ENCODE measurements at places on chromosomes 13 and 19.

- no peak for DNase-seq
Measured at GRCh38 chr13:20819715-20820114, 46.0 kb upstream of the EEF1AKMT1 start.

DNA sequence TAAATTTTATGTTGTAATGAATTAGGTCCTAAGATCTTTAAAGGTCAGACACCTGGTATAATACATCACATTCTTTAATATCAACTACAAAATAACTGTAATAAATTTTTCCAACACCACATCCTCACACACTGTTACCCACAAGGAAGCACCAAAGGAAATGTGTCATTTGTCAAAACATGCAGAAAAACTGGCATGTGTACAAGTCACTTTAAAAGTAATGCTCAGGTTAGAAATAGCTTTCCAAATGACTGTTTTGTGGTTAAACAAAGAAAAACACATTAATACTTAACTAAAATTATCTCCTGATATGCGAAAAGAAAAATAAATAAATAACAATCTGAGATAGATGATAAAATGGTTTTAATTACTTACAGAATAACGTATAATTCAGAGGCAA lies 74.7 kb downstream of the MZT1 start:
- DNase-seq: no peak

DNA sequence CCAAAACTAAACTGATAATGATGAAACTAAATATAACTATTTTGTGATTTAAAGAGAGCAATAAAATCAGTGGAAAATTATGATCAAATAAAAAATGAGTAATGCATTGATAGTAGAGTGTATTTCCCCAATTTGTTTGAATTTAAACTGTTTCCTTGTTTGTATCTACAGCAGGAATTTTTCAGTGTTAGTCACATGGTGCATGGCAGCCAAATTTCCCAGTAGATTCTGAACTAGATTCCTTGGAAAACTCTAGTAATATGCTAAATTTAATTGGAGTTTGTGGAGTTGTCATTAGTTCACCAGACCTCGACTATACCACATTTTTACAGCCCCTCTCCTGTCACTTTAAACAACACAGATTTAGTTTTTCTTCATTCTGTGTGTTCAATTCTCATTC lies 156.2 kb downstream of the PCCA start:
- DNase-seq: no peak

GRCh38 chr13:91934354-91934753 lies 535.9 kb downstream of the GPC5 start:
- DNase-seq: no peak

- DNase-seq: no peak
Measured at GRCh38 chr19:6861683-6862286, 25.6 kb upstream of the ADGRE1 start.

- DNase-seq: no peak
Measured at GRCh38 chr13:40985381-40986100, 33.6 kb downstream of the ELF1 start.

DNA sequence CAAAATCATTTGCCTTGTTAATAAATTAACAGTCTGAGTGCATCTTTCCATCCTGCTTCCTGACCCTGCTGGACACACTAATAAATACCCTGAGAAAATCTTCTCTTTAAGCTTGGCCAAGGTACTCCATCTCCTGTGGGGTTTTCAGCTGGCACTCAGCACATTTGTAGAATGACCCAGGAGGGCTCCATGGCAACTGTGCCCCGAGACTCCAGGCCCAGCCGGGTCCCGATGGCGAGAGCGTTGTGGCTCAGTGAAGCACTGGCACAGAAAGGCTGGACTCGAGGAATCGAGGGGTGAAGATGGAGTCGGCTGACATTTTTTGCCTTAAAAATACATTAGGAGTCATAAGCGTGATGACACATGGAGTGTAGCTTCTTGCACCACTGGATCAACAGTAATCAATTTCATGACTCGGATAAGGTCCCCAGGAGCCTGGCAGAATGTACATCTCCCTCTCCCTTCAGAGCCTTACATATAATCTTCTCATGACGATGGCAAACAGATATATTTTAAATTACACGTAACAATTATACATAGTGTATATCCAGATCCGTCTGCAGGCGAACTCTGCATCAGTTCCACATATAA lies 85.4 kb downstream of the SLC7A1 start:
- no peak for DNase-seq

GRCh38 chr13:102441085-102441484 lies 39.2 kb upstream of the FGF14 start:
- no peak for DNase-seq

DNA sequence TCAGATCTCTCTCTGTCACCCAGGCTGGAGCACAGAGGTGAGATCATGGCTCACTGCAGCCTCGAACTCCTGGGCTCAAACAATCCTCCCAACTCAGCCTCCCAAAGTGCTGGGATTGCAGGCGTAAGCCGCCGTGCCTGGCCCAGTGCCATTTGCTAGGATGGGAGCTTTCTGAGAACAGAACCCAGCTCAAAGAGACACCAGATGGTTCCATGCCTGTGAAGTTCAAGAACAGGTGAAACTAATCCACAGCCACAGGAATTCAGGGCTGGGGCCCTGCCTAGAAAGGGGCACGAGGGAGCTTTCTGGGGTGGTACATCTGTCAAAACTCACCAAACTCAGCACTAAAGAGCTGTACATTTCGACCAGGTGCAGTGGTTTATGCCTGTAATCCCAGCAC lies 4.2 kb downstream of the SLC7A9 start:
- DNase-seq: no peak
